ENCODE measurements at places on chromosomes 1 and 21. TPM values are rescaled to one million over a fixed set of nuclear protein-coding genes. Genes with fewer than 3 reads are reported as not detected.

LHX4 gene
- total RNA-seq, result 0.54 TPM

G0S2 gene
- total RNA-seq, result 3.4 TPM

SERTAD4 gene
- 0.46 TPM for total RNA-seq

ANKRD35 gene
- not detected for total RNA-seq

TAS1R1 gene
- total RNA-seq, result not detected

RNU1-1 gene
- not detected for total RNA-seq

MSH4 gene
- not detected for total RNA-seq

SH3BGR gene
- 1.3 TPM for total RNA-seq

FCMR gene
- 3.9 TPM for total RNA-seq

LCE3D gene
- 2.4 TPM for total RNA-seq
